Stimulated activated naive CD8-positive, alpha-beta T cell treated with anti-CD3 and anti-CD28 coated beads, Interleukin-15, amount 100 ng/mL, for 72 hours (primary cell): ENCODE measurements at places on chromosomes 4 and X.

GRCh38 chr4:147247579-147247978 is 233.3 kb upstream of the EDNRA start:
- DNase-seq = no peak

GRCh38 chr4:20091781-20092180 is 159.9 kb upstream of the SLIT2 start:
- no peak for DNase-seq

GRCh38 chr4:59597536-59598329 is 1602.4 kb upstream of the ADGRL3 start:
- DNase-seq = no peak

- no peak for DNase-seq
These were observed 23.9 kb upstream of the CXCL13 start for GRCh38 chr4:77581724-77582123.
